A549 treated with CpdA at 1 μM for 4 hours (cell line): ENCODE measurements at places on chromosomes 1 and 21. TPM values are rescaled to one million over a fixed set of nuclear protein-coding genes. Genes with fewer than 3 reads are reported as not detected.

FAM110D gene
- total RNA-seq = 0.01 to 0.06 TPM in 2 of 5 replicates, not detected in the others

TBX15 gene
- total RNA-seq = 0.03 to 0.08 TPM (median 0.05 TPM) in 4 of 5 replicates, not detected in the other

OR2G6 gene
- total RNA-seq = not detected in 5 replicates

ARTN gene
- 0.34 to 0.62 TPM (median 0.47 TPM) in 4 of 5 replicates, not detected in the other for total RNA-seq

TGFB2 gene
- 23.7 to 31.9 TPM (median 27.5 TPM) in 5 replicates for total RNA-seq

MAP3K6 gene
- total RNA-seq = 6.8 to 9.6 TPM (median 9.2 TPM) in 5 replicates

GJC2 gene
- 0.31 to 0.56 TPM (median 0.45 TPM) in 5 replicates for total RNA-seq

CNIH3 gene
- total RNA-seq = 0.24 to 0.59 TPM (median 0.37 TPM) in 5 replicates

GAS5 gene
- 279 to 334 TPM (median 309 TPM) in 5 replicates for total RNA-seq

DNAI4 gene
- 0.31 to 1.5 TPM (median 0.47 TPM) in 5 replicates for total RNA-seq

CMPK1 gene
- total RNA-seq = 58.3 to 75.1 TPM (median 64.5 TPM) in 5 replicates

GBP4 gene
- 0.02 TPM in 1 of 5 replicates, not detected in the others for total RNA-seq

TYW3 gene
- total RNA-seq = 16.4 to 18.2 TPM (median 17.8 TPM) in 5 replicates

SRRM1 gene
- 33.8 to 66.6 TPM (median 43.2 TPM) in 5 replicates for total RNA-seq

RUNX3 gene
- total RNA-seq = 5.5 to 7.3 TPM (median 6.2 TPM) in 5 replicates

NBPF4 gene
- 0.13 to 0.24 TPM (median 0.18 TPM) in 5 replicates for total RNA-seq

DAB1 gene
- total RNA-seq = not detected in 5 replicates
